Activated T-helper 9 cell treated with anti-CD3 and anti-CD28 coated beads, Interleukin-2, amount 50 U/mL, for 16 hours (primary cell): ENCODE measurements at places on chromosomes 6 and 20.

DNA sequence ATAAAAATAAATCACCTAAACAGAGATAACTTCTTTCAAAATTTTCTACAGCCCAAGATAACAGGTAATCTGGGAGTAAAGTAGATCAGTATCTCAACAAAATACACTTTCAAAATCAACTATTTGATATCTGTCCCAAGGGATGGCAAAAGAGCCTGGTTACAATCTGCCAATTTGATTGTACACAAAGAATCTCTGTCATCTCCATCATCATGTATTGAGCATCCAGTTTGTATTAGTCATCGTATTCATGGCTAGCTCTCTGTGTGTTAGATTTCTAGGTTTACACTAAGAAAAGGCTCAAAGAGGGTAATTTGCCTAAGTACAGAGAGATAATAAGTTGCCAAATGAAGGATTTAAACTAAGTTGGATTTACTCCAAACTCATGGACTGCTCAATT is 329.0 kb upstream of the NRSN1 start:
- no peak for DNase-seq

- DNase-seq: no peak
Measured at GRCh38 chr6:2823104-2823850, 18.4 kb downstream of the SERPINB1 start.

- no peak for DNase-seq
Measured at GRCh38 chr6:39812853-39813533, 20.8 kb downstream of the DAAM2 start.

DNA sequence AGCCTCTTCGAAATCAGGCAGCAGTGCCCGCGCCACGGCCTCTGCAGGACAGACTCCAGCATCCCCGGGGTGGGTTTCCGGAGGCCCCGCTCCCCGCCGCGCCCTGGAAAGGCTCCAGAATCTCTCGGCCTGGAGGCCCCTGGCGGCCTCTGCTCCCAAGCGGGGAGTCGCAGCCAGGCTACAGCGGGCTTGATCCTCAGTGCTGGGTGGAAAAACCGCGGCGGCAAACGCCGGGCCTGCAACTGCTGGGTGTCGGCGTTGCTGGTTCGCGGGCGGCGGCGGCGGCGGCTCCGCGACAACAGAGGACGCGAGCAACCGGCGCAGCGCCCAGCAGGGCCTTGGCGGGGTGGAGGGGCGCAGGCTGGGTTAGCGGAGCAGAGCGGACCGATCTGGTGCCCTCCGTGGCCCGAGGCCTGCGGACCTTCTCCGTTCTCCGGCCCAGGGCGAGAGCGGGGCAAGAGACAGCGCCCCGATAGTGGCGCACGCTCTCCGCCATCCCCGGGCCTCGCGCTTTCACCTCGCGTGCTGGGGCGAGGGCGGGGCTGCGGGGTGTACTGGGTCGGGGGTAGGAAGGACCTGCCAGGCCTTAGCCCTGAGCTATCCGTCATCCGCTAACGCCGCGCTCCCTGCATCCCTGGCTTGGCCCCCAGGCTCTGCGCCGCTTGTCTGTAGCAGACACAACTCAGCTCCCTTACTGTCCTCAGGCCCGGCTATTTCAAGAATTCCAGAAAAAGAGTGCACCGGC is 3.4 kb upstream of the ZNF292 start:
- peak; percentile 61 for DNase-seq

DNA sequence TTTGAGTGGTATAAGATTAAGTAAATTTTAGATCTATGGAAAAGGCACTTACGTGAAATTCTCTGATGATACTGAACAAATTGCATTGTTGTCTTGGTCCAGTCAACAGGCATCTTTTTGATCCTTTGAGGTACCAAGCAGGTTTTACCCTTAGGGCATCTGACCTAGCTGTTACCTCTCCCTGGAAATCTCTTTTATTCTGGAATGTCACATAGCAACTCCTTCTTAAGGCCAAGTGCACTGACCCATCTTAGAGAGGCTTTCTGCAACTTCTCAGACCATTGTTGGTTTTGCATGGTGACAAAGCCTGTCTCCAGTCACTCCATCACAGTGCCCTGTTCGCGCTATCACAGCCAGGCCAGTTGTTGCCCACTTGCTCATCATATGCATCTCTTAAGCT is 42.0 kb downstream of the TPD52L1 start:
- DNase-seq: no peak

DNA sequence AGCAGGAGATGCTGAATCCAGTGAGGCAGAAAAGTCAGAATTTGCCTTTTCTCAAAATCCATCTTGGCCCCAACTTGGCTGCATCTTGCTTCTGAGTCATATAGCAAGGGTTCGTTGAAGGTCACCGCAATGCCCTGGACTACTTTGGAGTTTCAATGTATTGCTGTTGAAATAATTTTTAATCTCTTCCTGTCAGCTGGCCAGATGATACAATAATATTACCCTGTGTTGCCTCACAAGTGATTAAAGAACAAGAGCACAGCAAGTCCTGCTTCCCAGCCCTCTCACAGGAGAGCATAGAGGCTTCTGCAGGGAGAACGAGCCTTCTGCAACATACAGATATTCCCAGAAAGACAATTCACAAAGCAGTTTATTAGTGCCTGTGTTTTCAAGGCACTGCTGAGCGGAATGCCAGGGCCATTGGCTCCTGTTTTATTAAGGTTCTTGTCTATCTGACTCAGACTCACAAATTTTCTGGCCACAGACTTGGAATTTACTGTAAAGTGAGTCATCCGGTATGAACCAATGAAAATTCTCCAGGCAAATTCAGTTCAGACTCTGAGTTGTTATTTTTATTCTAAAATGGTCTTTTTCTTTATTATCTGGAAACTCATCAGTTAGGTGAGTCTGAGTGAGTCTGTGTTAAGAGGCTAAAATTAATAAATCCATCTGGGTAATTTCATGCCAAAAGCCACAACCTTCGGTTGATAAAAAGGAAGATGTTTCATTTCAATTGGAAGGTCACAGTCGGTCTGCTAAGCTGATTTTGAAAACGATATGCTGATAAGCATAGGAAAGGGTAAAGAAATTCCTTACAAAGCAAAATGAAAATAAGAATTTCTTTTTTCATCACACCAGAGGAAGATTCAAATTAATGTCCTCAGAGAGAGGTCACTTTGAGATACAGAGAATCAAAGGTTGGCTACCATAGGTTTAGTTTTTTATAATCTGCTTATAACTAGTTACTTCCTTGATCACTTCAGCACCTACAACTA is 289.4 kb upstream of the STXBP5 start:
- DNase-seq: no peak

DNA sequence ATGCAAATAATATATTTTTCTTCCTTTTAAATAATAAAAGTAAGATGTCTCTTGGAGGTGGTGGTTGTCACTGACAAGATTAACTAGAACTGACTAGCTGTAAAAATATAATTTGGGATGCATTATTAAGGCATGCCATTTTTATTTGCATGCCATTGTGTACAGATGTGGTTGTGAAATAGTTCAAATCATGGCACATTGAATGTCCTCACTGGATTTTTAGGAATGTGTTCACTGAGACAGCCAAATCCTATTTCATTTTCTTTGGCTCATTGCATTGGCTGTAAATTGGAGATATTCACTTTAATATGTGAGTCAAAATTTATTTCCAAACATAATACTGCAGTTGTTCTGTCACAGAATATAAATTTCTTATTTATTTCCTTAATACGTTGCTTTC is 62.3 kb downstream of the ESR1 start:
- no peak for DNase-seq

GRCh38 chr6:125924169-125924568 is 32.4 kb upstream of the HINT3 start:
- no peak for DNase-seq

DNA sequence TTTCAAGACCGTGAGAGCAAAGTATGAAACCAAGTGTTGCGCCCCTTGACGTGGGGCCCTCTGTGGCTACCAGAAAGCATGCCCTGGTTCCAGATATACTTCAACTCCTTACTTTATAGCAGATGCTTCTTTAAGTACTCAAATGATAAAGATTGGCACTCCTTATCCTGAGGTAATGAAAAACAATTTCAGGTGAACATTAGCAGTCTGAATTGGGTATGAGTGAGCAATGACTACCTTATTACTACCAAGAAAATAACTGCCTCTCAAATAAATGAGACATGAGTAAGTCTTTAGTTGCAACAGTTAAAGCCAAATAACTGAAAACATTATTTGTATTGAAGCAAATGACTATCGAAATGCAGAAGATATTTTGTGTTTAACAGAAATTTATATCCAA is 408.7 kb downstream of the MMUT start:
- DNase-seq: no peak

GRCh38 chr20:57792386-57793080 is 82.7 kb upstream of the PMEPA1 start:
- DNase-seq: no peak

GRCh38 chr6:80988892-80989291 is 763.6 kb downstream of the TENT5A start:
- DNase-seq: no peak

GRCh38 chr6:53440336-53440945 is 91.7 kb upstream of the ELOVL5 start:
- no peak for DNase-seq

DNA sequence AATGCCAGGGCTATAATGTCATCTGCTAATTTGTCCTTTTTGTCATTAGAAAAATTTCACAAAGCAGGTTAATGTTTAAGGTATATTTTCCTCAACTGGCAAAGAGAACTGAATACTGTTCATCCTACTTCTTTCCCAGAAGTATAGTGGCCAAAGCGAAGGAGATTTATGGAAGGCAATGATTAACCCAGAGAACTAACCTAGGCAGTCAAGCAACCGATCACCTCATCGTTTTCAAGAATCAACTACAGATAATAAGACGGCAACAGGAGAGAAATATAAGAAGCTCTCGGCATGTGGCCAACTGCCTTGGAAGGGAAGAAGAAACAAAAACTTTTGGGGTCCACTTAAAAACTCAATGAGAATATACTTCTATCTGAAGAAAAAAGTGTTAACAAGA is 38.2 kb downstream of the REV3L start:
- no peak for DNase-seq

DNA sequence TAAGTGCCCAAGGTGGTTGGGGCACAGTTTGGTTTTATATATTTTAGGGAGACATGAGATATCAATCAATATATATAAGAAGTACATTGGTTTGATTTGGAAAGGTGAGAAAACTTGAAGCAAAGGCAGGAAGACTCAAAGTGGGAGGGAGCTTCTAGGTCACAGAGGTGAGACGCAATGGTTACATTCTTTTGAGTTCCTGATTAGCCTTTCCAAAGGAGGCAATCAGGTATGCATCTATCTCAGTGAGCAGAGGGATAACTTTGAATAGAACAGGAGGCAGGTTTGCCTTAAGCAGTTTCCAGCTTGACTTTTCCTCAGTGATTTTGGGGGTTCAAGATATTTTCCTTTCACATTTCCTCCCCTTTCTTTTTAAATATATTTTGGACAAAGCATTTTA is 58.0 kb upstream of the SLC35F1 start:
- DNase-seq: no peak

- DNase-seq: no peak
Measured at GRCh38 chr6:66189915-66190314, 482.9 kb upstream of the EYS start.

DNA sequence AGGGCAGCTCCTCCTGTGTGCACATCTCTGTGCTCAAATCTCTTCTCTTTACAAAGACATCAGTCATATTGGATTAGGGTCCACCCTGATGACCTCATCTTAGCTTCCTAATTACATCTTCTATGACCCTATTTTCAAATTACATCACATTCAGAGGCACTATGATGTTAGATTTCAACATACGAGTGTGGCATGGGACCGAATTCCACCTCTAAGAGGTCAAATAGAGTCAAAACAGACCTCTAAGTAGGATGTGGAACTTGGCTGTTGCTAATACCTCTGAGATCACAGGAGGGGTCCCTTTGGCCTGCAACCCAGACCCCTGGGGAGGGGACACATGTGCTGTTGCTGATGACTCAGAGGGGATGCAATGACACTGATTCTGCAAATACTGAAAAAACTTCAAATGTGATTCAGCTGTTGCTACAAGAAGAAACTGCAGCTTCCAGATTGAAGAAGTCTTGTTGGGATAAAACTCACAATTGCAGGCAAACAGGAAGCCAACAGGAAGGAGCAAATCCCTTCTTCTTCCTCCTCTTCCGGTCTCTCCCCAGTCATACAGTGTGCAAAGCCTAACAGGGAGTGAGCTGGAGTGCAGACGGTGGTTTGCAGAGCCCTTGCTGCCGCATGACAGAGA is 216.2 kb downstream of the MYLK4 start:
- DNase-seq: no peak

DNA sequence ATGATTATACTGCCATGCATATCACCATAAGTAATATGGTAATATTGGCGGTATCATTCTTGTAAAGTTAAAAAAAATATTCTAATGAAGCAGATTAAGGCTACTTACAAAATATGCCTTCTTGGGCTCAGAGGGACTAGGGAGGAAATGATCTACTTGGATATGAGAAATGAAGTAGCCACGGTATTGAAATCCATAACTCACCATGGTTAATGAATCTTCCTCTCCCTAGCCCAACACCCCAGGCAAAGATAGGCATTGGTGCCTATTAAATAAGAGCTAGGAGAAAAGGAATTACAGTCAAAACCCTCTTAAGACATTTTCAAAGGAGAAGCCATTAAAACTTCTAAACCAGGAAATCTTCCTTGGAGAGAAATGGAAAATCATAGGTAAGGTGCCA is 280.5 kb downstream of the TFAP2B start:
- no peak for DNase-seq

- DNase-seq: no peak
Measured at GRCh38 chr6:106572875-106573585, 56.3 kb downstream of the RTN4IP1 start.

DNA sequence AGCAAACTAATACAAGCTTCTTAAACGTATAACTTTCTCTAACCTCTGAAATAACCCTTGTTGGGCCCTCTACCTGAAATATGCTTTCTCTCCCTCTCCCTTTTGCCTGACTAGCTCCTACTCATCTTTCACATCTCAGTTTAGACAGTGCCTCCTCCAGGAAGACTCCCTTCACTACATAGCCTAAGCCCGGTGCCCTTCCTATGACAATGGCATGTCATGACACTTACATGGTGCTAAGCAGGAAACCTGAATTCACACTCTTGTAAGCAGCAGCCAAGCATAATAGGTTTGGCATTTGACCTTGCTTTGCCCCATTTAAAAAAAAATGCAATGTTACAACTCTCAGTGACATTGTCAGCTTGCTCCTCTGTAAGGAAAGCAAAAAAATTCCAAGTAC is 33.1 kb upstream of the FBXL4 start:
- DNase-seq: no peak

DNA sequence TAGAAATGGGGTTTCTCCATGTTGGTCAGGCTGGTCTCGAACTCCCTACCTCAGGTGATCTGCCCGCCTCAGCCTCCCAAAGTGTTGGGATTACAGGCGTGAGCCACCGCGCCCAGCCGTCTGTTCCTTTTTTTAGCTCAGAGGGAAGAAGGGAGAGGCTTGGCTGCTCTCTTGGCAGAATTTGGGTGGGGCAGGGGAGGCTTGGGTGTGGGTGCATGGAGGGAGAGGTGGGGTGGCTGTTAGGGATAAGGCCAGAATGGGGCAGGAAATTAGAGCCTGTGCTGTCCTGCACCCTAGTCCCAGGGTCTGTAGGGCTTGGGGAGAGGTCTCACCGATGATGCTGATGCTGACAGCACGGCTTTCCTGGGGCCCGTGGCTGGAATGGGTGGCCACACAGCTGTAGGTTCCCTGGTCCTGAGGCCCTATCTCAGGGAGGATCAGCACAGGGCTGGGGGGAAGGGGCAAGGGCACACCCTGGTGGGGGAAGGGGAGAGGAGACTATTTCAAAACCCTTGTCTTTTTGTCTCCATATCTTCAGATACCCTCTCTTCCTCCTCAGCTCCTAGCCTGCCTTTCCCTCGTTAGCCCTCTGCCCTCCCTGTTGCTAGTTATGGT is 2.0 kb downstream of the AGER start:
- no peak for DNase-seq
